Right renal cortex interstitium (tissue), 3 donors: ENCODE measurements at places on chromosomes 4 and X. TPM values are rescaled to one million over a fixed set of nuclear protein-coding genes. Genes with fewer than 3 reads are reported as not detected.

DNA sequence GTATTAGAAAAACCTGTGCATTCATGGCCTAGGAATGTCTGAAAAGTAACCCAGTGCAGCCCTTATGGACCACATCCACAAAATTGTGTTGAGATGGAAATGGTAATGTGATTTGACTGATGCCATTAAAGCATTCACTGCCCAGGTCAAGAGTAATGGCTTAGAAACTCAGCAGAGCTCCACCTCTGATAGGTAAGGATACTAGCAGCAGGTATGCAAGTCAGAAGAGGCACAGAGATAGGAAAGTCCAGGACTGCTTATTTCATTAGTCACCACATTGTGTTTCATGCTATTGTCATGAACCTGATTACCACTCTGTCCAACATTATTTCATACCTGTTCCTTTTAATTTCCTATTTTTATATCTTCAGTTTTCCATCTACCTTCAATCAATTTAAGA, 2042.2 kb downstream of the ARAP2 start:
- no peak for DNase-seq

GRCh38 chrX:118807151-118808017, 16.2 kb upstream of the ZCCHC12 start:
- DNase-seq: no peak

- no peak for DNase-seq
Measured at GRCh38 chr4:157447195-157447594, 226.7 kb downstream of the GRIA2 start.

DNA sequence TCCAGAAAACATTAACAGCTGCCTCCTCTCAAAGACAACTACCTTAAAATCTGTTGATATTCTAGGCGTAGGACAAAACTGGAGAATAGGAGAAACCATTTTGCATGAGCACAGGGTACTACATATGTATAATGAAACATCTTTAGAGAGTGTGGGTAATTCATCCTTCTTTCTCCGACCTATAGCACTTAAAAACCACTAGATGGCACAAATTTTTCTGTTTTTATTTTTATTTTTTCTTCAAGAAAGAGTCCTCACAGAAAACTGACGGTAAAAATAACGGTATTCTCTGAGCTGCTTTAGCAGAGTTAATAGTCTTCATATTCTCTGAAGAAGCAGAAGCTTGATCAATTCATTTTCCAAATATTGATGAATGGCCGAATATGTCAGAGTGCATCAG, 14.6 kb downstream of the SMIM31 start:
- DNase-seq: no peak

DNA sequence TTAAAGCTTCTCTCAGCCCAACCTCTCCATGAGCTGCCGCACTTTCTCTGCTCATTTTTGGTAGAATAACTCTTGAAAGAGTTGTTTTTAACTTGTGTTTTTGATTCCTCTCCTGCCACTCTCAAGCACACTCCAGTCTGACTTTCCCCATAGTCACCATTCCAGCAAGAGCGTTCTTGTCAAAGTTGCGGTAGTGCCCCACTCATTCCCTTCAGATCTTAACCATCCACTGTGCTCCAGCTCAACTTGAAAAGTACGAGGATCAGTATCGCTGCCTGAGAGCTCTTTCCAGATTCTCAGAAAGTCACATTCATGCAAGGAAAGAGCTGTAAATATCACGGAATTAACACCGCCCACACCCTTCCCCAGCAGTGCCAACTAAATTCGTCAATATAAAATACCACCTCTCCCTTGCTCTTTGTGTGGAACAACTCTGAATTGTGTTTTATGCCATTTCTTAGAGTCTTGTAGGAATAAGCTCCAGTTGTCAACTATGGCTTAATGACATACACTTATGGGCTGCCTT, 59.7 kb upstream of the IL15 start:
- no peak for DNase-seq

DNA sequence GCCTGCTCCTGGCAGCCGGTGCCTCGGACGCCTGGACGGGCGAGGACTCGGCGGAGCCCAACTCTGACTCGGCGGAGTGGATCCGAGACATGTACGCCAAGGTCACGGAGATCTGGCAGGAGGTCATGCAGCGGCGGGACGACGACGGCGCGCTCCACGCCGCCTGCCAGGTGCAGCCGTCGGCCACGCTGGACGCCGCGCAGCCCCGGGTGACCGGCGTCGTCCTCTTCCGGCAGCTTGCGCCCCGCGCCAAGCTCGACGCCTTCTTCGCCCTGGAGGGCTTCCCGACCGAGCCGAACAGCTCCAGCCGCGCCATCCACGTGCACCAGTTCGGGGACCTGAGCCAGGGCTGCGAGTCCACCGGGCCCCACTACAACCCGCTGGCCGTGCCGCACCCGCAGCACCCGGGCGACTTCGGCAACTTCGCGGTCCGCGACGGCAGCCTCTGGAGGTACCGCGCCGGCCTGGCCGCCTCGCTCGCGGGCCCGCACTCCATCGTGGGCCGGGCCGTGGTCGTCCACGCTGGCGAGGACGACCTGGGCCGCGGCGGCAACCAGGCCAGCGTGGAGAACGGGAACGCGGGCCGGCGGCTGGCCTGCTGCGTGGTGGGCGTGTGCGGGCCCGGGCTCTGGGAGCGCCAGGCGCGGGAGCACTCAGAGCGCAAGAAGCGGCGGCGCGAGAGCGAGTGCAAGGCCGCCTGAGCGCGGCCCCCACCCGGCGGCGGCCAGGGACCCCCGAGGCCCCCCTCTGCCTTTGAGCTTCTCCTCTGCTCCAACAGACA, 4.4 kb downstream of the SOD3 start:
- DNase-seq: no peak

GRCh38 chr4:7101692-7102515, 34.0 kb upstream of the GRPEL1 start:
- no peak for DNase-seq

DNA sequence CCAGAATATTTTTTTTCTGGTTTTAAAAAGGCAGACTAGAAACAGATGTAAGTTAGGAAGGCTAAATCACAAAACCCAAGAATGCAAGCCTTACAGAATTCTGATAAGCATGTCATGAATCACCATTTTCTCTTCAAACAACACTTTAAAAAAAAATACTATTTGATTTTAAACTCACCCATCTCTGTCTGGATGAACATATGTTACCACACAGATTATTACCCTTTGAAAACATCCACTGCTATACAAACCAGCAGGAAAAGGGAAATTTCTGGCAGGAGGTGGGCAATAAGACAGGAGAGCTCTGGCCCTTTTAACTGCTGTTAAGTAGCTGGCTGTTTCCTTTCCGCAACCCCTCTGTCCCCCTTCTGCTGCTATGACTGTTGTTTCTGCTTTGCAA, 317.7 kb upstream of the NOCT start:
- no peak for DNase-seq

DNA sequence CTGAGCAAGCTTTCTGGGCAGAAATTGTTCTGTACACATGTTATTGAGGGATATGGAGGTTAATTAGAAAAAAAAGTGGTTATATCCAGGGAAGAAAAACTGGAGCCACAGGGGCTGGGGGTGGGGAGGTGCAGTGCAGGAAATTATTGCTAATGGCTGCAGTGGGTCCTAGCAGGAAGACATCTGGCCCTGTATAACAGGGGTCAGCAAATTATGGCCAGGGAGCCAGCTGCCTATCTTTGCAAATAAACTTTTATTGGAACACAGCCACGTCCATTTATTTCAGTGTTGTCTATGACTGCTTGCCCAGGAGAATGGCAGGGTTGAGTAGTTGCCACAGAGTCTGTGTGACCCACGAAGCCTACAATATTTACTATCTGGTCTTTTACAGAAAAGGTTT, 23.4 kb upstream of the PRPS2 start:
- no peak for DNase-seq

DNA sequence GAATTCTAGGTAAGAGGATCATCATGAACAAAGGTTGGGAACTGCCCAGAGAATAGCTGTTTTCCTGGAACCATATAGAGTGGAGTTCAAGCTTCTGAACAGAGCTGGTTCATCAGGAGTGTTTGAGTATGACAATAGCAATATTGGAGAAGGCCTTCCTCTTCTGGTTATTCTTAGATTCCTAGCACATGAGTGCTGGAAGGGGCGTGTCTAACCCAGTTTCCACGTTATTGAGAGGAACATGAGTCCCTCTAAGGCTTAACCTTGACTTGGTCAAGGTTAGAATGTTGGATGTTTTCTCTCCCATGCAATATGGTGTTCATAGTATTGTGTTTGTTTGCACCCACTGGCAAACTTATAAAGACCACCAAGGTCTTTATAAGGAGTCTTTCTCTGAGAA, 101.3 kb downstream of the TSPAN7 start:
- no peak for DNase-seq

GRCh38 chrX:650811-651210, 20.2 kb downstream of the SHOX start:
- DNase-seq: no peak

DNA sequence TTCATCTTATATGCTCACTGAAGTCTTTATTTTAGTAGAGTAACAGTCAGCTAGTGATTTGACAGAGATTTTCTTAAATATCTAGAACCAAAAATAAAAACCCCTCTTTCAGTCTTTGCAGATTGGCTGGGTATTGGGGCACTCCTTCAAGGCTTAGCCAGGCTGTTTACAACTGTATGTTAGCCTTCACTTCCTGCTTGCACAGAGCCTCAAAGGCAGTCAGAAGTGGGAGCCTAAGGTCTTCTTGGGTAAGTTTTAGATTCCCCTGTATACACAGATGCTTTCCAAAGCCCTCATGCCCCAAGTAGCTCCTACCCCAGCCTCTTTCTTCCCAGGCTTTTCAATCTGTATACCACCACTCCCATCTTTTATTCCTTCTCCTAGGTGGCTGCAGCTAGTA, 136.1 kb upstream of the STIM2 start:
- DNase-seq: no peak

GRCh38 chr4:163195247-163195765, 28.6 kb upstream of the NAF1 start:
- DNase-seq: no peak

- DNase-seq: no peak
Measured at GRCh38 chrX:110383414-110383813, 24.8 kb downstream of the RTL9 start.

- no peak for DNase-seq
Measured at GRCh38 chr4:53763813-53764597, 172.7 kb upstream of the LNX1 start.

GRCh38 chr4:103303011-103303410, 104.9 kb upstream of the CENPE start:
- DNase-seq: no peak

GRCh38 chrX:113959912-113960626, 623.8 kb upstream of the HTR2C start:
- no peak for DNase-seq

- no peak for DNase-seq
Measured at GRCh38 chr4:41268721-41269517, 12.2 kb downstream of the UCHL1 start.

DNA sequence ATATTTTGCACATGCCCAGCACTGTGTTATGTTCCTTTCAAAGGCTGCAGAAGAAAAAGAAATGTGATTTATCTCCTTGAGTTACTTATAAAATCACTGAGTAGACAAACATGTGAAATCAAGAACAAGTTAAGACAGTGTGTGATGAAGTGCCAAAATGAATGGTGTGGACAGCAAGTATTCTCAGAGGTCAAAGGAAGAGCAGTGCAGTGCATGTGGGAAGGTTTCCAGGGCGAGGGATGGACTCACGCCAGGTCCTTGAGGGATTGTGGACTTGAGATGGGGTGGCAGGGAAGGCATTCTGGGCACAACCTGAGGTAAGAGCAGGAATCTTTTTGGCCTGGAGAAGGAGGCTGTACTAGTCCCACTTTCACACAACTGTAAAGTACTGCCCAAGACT, 115.5 kb downstream of the FNIP2 start:
- no peak for DNase-seq

GRCh38 chrX:143121477-143121876, 95.7 kb downstream of the SPANXN4 start:
- DNase-seq: peak; percentile 5

GRCh38 chr4:68904786-68905185, 46.8 kb downstream of the UGT2A3 start:
- no peak for DNase-seq

- no peak for DNase-seq
Measured at GRCh38 chrX:19886375-19886774, 1.0 kb downstream of the SH3KBP1 start.

- no peak for DNase-seq
Measured at GRCh38 chr4:105154576-105154975, 7.9 kb downstream of the TET2 start.

DNA sequence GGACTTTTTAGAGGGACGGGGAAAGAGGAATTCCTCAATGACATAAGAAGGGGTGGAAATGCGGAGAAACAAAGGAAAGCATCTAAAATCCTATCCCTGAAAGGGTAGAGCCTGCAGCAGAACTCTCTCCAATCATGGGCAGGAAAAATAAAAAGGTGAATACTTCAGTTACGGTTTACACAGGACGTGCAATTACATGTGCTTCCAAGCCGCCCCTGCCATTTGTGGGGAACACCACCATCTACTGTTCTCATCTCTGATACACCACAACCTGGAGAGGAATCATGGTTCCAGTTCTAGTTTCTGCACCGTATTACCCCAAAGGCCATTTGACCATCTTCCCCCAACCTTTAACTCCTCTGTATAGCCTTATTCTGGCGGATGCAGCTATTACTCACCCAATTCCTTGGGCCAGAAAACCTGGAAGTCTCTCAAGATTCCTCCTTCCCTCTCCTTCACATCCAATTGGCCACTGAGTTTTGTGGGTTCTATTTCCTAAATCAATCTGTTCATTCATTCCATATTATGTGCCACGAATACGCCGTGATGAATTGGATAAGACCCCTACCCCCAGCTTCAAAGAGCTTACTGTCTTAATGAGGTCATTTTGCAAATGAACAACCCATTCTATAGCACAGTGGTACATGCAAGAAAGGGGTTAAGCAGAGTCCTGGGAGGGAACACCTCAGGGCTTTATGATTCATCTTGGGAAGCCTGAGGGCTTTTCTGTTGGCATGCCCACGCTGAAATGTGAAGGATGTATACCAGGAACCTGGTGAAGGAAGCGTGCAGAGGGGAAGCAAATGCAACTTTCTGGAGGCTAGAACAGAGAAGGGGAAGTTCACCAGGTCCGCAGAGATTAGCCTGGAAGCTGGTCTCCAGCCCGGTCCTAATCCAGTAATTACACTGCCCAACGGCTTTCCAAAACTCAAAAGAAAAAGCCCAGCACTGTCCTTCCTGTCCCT, 1.4 kb upstream of the MSL3 start:
- DNase-seq: no peak

Gene FAM47A
- not detected for polyA plus RNA-seq

Gene CHRNA9
- polyA plus RNA-seq: 1.5 TPM

Gene PPM1K
- polyA plus RNA-seq: 14.3 TPM

Gene NKX6-1
- 0.06 TPM for polyA plus RNA-seq

Gene CCDC160
- polyA plus RNA-seq: 13.8 TPM

Gene NPY1R
- polyA plus RNA-seq: 23.9 TPM

Gene CSAG2
- not detected for polyA plus RNA-seq

Gene HSFX3
- polyA plus RNA-seq: not detected

Gene F8A2
- not detected for polyA plus RNA-seq

Gene SLC25A53
- 11.1 TPM for polyA plus RNA-seq

Gene IL1RAPL2
- polyA plus RNA-seq: 0.88 TPM

Gene LETM1
- 19.8 TPM for polyA plus RNA-seq

Gene NXF2B
- polyA plus RNA-seq: 0.79 TPM
